Stimulated activated CD8-positive, alpha-beta memory T cell treated with anti-CD3 and anti-CD28 coated beads, Interleukin-4, amount 100 ng/mL, for 4 hours (primary cell): ENCODE measurements at places on chromosomes 2 and 18.

DNA sequence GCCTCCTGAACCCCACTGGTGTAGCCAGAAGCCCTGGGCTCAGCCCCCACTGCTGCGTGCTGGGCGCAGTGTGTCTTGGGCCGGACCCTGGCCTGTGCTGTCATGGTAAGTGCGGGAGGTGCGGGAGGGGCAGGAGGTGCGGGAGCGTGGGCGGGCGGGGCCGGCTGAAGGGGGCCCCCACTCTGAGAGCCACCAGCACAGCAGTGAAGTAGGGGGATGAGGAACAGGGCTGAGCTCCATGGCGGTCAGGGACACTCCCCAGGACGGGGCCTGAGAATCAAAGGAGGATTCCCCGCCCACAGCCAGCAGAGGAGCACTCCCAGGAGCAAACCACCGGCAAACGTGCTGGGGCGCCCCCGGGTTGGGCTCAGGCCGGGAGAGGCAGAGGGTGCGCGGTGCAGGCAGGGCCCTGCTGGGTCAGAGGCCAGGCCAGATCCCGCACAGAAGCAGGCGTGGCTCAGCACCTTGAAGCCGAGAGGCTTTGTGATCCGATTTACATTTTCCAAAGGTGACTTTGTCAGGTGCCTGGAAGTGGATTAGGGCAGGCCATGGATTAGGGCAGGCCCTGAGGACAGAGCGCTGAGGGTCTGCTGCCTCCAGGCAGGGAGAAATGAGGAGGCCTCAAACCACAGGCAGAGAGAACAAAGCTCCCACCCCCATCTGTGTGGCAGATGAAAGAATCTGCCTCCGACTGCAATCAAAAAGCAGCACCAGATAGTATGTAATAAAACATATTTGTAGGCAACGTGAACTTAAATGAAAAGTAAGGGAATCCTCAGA lies 152.0 kb upstream of the RAB6C start:
- no peak for DNase-seq

- no peak for DNase-seq
These were observed 63.8 kb downstream of the EHD3 start for GRCh38 chr2:31297751-31298150.

GRCh38 chr2:39416140-39416539 lies 20.9 kb downstream of the MAP4K3 start:
- DNase-seq, result no peak

- no peak for DNase-seq
These were observed 779 bp downstream of the MALL start for GRCh38 chr2:110114831-110115255.

DNA sequence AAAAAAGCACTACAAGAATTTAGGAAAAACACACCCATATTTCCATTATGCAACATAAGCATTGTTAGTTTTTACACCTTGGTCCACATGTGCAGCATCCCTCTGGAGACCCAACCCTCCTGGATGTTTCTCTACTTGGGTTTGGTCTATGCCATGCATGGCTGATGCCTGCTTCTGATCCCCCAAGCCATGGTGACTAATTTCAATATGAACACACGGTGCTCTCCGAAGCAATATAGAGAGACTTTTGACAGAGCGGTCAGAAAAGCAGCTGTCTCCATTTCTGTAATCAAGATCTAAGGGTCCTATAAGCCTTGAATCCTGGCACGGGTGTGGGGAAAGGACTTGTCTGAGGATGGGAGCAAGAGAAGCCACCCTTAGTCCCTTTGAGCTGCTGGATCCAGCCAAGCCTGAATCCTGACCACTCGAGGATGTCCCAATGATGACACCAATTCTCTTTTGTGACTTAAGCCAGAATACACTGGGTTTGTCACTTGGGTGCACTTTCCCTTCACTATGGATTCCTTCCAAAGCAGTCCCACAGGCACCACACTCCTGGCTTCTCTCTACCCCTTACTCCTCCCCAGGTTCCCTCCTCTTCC lies 91.5 kb downstream of the ACTR2 start:
- DNase-seq, result no peak

DNA sequence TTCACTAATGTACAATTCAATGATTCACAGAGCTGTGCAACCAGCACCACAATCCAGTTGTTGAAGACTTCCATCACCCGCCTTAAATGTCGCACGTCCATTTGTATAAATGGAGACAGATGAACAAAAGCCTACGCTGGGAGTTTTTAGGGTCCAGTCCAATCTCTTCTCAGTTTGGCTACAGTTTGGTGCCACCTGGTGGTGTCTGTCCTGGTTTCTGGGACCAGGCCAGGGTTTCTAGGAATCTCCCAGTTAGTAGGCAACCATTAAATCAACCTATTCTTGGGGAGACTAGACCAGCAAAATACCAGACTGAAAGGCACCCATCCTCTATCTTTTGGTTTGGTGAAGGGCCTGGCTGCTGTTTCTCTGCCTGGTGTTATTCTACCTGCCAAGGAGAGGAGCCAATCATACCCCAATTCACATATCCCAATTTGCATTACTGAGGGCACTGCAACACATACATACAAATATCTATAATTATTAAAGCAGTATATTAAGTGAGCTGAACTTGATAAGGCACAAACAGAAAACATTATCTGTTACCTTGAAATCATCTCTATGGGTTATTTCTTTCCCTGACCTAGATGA lies 3.2 kb upstream of the DDX1 start:
- no peak for DNase-seq

DNA sequence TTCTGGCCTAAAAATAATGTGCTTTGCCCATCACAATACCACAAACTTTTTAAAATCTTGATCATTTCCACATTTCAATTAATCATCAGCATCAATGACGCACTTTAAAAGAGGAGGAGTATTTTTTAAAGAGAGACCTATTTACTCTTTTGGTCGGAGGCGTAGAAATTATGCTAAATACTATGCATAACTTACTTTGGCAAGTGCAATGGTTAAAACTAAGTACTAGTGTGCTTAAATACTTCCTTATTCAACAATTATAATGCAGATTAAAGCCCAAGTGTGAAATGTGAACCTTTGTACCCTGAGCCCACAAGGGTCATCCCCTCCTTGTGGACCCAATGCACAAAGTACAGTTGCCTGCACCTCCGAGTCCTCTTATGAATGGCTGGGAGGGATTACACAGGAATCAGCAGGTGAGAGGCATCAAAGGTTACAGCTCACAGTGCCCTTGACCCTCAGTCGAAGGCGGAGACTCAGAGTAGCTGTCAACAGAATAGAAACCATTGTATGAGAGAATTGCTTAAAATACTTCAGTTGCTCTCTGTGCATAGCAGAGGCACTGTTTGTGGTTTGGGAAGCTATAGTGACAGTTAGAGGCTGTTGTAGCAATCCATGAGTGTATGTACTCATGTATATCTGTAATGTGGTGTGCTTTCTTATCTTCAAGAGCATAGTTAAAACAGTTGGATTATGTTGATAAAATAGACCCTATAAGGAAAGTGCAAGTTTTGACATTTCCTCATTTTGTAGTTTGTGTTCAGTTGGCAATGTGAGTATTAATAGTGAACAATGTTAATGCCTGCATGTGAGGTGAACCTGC lies 151.7 kb upstream of the ITGA4 start:
- DNase-seq, result no peak

DNA sequence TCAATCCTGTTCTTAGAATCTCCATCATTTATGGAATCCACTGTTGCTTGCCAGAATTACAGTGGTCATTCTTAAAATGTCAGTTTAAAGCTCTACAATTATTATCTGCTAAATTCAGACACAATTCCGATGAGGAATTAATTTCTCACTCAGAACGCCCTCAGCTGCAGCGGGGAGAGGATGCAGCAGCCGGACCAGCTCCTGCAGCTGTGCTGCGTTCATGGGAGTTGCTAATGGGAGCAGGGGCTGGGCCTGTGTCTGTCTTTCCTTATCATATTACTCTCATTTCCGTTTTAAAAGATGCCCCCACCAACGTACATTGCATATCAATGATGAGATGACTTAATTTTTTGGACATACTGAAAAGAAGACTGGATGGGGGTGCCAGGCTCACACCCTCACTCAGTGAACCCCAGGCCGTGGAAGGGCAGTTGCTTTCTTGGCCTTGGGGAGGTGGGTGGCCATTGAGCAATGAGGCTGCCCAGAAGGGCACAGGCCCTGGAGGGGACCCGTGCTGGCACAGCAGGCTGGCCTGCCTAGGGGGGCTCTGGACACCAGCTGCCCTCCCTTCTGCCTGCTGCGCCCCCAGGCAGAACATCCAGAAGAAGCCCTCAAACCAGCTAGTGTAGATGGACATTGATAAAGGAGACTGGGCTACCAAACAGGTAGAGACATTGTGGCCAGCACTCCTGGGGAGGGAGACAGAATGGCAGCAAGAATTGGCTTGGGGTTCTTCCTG lies 503.6 kb upstream of the MYT1L start:
- DNase-seq, result no peak

DNA sequence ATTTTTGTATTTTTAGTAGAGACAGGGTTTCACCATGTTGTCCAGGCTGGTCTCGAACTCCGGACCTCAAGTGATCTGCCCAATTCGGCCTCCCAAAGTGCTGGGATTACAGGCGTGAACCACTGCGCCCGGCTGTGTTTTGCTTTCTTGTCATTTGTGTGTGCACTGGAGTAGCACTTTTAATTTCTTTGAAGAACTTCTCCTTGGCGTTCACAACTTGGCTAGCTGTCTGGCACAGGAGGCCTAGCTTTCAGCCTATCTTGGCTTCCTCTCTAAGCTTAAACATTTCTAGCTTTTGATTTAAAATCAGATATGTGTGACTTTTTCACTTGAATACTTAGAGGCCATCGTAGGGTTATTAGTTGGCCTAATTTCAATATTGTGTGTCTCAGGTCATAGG lies 93.0 kb downstream of the COMMD1 start:
- DNase-seq, result no peak

GRCh38 chr2:100819370-100820272 lies at the start of gene NPAS2:
Gene NPAS2, plus strand, starts transcription at chr2:100820139. Its CDS starts 84,616 bp downstream, at chr2:100904755.
- no peak for DNase-seq

- DNase-seq, result no peak
These were observed 50.5 kb upstream of the ST8SIA3 start for GRCh38 chr18:57301573-57302559.

- DNase-seq, result no peak
These were observed 167.2 kb upstream of the REV1 start for GRCh38 chr2:99656994-99657393.

DNA sequence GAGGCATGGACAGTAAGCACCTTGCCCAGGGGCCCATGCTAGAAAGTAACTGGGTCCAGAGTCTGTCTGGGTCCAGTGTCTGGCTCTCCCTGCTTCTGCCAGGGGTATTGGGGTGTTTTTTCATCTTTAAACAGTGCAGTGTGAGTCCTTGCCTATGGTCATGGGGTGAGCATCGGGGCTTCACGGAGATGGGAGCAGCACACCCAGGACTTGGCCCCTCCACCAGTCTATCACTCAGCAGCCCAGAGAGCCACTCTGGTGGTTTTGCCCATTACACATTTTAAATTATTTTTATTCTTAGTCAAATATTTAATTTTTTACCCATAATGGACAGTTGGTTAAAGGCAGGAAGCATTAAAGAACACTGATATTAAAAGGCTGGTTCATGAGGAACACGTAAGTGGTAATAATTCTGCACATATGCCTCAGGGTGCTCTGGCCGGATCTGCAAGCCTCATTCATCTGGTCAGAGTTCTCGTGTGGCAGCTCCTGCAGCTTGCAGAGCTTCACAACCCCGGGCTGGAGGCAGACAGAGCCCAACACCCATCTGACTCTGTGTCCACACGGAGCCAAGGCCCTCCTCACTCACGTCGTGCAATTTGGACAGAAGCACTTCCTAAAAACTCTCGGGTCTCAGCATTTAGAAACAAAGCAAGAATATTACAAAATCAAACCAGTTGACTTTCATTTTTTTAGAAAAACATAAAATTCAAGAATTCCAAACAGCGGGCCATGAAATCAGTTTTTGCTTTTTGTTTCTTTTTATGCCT lies 204.1 kb downstream of the CTIF start:
- no peak for DNase-seq

DNA sequence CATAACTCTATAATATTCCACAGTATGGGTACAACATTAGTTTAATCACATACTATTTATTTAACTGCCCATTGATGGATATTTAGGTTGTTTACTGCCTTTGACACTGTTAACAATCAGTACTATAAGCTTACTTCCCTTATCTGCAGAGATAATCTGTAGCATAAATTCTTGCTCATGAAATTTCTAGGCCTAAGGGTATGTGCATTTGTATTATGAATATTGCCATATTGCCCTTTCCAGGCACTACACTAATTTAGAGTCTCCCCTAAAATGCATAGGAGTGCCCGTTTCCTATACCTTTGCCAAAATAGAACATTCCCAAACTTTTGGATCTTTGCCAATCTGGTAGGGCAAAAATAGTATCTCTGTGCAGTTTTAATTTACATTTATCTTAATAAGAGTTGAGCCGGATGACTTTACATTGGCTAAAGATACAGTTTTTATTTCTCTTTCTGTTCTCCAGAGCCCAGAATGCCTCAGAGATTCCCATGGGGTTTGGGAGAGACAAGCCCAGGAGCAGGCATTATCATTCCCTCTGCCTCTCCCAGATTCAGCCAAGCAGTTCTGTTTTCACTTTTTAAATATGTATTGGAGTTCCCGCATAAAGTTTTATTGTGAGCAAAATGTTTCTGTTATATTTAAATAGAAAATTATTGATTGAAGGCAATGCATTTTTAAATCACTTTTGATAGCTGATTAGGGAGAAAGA lies 102.8 kb downstream of the CAPN13 start:
- DNase-seq, result no peak

DNA sequence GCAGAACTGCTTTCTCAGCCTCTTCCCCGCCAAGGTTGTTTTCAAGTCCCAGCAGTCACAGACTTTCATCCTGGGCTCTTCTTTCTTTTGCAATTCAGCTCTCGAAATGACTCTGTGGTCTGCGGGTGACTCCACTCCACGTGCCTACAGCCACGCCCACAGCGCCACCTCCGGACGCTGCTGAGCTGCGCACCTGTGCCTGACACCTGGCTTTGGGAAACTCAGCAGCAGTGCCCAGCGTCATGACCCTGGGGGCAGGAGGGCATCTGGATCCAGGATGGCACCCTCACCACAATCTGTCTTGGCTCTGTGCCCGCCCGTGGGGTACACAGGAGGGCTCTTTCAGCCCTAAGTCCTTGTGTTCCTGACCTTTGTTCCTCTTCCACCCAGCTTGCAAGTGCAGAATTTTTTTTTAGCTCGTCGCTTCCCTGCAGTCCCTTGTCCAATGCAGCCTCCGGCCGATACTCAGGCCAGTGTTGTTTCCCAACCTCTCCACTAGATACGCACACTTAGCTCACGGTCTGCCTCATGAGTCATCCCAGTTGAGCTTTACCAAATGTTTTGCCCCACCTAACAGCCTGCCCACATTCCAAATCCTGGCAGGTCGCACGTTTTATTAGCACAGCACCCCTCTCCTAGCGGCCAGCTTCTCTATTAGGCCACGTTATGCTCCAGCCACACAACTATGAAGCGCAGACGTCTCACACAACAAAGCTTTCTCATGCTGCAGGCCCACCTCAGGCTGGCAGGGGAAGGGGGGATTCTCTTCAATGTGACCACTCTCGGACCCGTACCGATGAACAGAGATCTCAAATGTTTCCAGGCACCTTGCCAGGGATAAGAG lies 6.5 kb upstream of the CAPN10 start:
- no peak for DNase-seq
